PC-3 (cell line): ENCODE measurements at places on chromosomes 3 and 15. TPM values are rescaled to one million over a fixed set of nuclear protein-coding genes. Genes with fewer than 3 reads are reported as not detected.

Gene PLA2G4D
- total RNA-seq: 0.17 and 0.55 TPM in 2 replicates

Gene SCAANT1
- total RNA-seq: not detected in 2 replicates

Gene TNFSF10
- 0.58 and 1.2 TPM in 2 replicates for total RNA-seq

Gene TGM4
- total RNA-seq: 0.46 and 1.2 TPM in 2 replicates

Gene SV2B
- total RNA-seq: not detected in 2 replicates

Gene NR2C2
- 21.9 and 22.7 TPM in 2 replicates for total RNA-seq

Gene WWTR1
- 74.4 and 79.7 TPM in 2 replicates for total RNA-seq

Gene INAFM2
- total RNA-seq: 22.1 and 32.1 TPM in 2 replicates

Gene EPB42
- total RNA-seq: not detected in 2 replicates

- no peak for DNase-seq
- peaks cover 35% of the 10 kb centered on the region for H3K4me1 ChIP-seq
- H3K27ac ChIP-seq: peak overlapping the region; percentile 75
- H3K4me3 ChIP-seq: no peak overlapping the region
- H3K27me3 ChIP-seq: no peaks in the 10 kb centered on the region
Observed at GRCh38 chr3:149315694-149316093, 17.7 kb downstream of the TM4SF18 start.

- H3K36me3 ChIP-seq: no peaks in the 10 kb centered on the region
- peaks cover 58% of the 10 kb centered on the region for H3K4me1 ChIP-seq
- H3K27ac ChIP-seq: peak overlapping the region; percentile 88
- DNase-seq: peak; percentile 87
- H3K4me3 ChIP-seq: peak overlapping the region; percentile 35; the same call in 1 of the 2 replicates
Observed at GRCh38 chr3:134326760-134327593, 47.3 kb downstream of the AMOTL2 start.

- H3K4me1 ChIP-seq: peaks cover 4% of the 10 kb centered on the region; the same call in 1 of the 2 replicates
- no peaks in the 10 kb centered on the region for H3K36me3 ChIP-seq
- DNase-seq: peak; percentile 78
- no peak overlapping the region for H3K4me3 ChIP-seq
Observed at GRCh38 chr3:109532257-109533216, 195.2 kb upstream of the DPPA4 start.

GRCh38 chr3:185308126-185308754, 54.4 kb upstream of the EHHADH start:
- no peaks in the 10 kb centered on the region for H3K4me1 ChIP-seq
- peak; percentile 84 for DNase-seq
- H3K27me3 ChIP-seq: no peaks in the 10 kb centered on the region
- peaks cover 15% of the 10 kb centered on the region for H3K36me3 ChIP-seq
- H3K4me3 ChIP-seq: no peak overlapping the region

DNA sequence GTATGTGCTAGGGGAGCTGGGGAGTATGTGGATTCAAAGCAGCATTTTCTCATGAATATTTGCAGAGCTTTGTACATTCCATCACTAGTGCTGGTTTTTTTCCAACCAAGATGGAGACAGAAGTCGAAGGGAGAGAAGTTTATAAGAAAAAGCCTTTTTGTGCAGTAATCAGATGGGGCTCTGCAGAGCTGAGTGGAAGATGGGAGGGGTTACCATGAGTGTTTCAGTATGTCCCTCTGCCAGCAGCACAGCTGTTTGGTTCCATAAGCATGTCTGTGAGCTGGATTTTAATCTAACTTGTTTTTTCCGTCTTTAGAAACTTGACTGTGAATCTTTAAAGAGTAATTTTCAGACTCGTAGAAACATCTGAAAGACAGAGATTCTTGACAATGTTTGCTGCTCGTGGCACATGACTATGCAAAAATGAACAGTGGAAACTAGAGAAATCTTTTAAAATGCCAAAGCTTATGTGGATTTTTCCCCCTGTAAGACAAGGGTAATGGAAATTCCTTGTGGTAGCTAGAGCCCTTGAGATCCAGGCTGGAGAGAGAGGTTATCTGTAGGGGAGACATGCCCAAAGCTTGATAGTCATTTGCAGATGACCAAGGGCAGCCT, 20.3 kb downstream of the STARD9 start:
- H3K27ac ChIP-seq: no peak overlapping the region
- H3K4me3 ChIP-seq: no peak overlapping the region
- DNase-seq: no peak
- no peaks in the 10 kb centered on the region for H3K27me3 ChIP-seq
- H3K36me3 ChIP-seq: no peaks in the 10 kb centered on the region

GRCh38 chr15:43314171-43314570, 16.2 kb downstream of the LCMT2 start:
- H3K4me1 ChIP-seq: no peaks in the 10 kb centered on the region
- H3K27me3 ChIP-seq: peaks cover 24% of the 10 kb centered on the region
- no peak overlapping the region for H3K27ac ChIP-seq
- no peaks in the 10 kb centered on the region for H3K36me3 ChIP-seq

DNA sequence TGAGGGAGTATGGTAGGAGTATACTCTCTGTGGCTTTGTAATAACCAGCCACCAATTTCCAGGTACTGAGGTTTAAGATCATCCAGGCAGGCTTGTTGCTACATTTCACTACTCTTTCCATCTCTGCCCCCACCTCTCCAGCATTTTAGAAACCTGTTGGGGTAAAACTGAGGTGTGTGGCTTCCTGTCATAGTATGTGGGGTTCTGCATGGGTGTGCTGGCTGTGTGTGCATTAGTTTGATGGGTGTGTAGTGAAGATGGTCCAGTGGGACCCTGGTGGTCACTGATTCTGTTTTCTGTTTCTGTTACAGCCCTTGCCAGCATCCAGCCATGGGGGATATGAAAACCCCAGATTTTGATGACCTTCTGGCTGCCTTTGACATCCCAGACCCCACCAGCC, 34.0 kb downstream of the ZNF592 start:
- H3K27me3 ChIP-seq: no peaks in the 10 kb centered on the region
- no peak overlapping the region for H3K27ac ChIP-seq
- no peak for DNase-seq

DNA sequence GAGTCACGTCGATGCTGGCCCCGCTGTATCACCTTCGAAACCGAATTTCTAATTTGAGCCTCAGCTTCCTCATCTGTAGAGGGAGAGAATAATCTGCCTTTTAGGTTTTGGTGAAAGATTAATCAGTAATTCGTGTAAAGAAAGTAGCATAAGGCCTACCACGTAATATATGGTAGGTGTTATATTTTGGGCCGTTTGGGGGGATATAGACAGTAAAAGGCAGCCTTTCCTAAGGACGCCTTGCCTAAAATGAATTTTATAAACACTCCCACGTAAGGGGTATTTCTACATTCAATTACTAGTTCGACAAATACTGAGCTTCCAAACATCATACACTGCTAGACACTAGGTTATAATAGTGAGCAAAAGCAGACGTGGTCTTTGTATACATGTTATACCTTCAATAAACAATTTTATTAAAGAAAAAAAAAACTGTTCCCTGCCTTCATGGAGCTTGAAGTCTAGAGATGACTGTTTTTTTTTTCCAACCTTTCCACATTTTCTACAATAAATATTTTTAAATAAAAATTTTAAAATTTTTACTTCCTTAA, 737 bp downstream of the JAGN1 start:
- peak overlapping the region; percentile 83 for H3K4me3 ChIP-seq
- no peak for DNase-seq

- no peak overlapping the region for H3K4me3 ChIP-seq
- H3K27ac ChIP-seq: no peak overlapping the region
- DNase-seq: no peak
- H3K36me3 ChIP-seq: no peaks in the 10 kb centered on the region
- H3K4me1 ChIP-seq: no peaks in the 10 kb centered on the region
Observed at GRCh38 chr3:131228522-131228921, 153.1 kb upstream of the NUDT16 start.

DNA sequence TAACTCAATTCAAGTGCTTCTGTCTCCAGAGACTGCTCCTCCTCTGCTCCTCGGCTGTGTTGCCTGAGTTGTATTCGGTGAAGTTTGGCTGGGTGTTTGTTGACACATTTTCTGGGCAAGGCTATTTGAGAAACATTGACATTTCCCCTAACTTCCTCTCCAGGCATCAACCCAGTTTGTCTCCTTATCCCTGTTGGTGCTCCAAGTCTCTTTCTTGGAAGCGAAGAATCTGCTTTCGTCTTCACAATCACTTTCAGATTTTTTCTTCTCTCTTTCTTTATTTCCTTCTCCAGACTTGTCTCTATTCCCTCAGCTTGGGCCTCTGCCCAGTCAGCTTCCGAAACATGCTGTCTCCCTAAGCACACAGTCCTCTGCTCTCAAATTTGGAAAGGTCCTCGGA, 84.7 kb downstream of the ETV5 start:
- peaks cover 17% of the 10 kb centered on the region; the same call in 1 of the 2 replicates for H3K27me3 ChIP-seq
- no peak overlapping the region for H3K27ac ChIP-seq
- H3K4me3 ChIP-seq: no peak overlapping the region
- DNase-seq: no peak

GRCh38 chr15:35196273-35196672, 111.2 kb upstream of the NANOGP8 start:
- H3K27ac ChIP-seq: no peak overlapping the region
- DNase-seq: no peak
- H3K36me3 ChIP-seq: no peaks in the 10 kb centered on the region
- H3K27me3 ChIP-seq: no peaks in the 10 kb centered on the region
- no peak overlapping the region for H3K4me3 ChIP-seq

- no peak overlapping the region for H3K4me3 ChIP-seq
- no peak overlapping the region for H3K27ac ChIP-seq
- no peak for DNase-seq
- H3K4me1 ChIP-seq: no peaks in the 10 kb centered on the region
- peaks cover 5% of the 10 kb centered on the region; the same call in 1 of the 2 replicates for H3K36me3 ChIP-seq
Observed at GRCh38 chr3:72782521-72782920, 65.7 kb downstream of the SHQ1 start.

DNA sequence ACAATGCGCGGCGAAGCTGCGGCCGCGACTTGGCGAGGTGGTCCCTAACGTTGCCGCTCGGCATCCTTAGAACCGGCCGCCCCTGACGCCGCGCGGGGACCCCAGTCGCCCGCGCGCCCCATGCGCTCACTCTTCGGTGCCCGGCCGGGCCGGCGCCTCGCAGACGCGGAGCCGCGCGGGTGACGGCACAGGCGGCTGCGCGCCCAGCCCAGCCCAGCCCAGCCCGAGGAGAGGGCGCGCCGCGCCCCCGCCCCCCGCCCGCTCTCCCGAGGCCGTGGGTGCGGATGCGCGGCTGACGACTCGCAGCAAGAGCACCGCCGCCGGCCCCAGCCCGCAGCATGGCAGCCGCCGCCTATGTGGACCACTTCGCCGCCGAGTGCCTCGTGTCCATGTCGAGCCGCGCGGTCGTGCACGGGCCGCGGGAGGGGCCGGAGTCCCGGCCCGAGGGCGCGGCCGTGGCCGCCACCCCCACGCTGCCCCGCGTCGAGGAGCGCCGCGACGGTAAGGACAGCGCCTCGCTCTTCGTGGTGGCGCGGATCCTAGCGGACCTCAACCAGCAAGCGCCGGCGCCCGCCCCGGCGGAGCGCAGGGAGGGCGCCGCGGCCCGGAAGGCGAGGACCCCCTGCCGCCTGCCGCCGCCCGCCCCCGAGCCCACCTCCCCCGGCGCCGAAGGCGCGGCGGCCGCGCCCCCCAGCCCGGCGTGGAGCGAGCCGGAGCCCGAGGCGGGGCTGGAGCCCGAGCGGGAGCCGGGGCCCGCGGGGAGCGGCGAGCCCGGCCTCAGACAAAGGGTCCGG, 437 bp downstream of the KLF13 start:
- H3K27ac ChIP-seq: no peak overlapping the region
- peak overlapping the region; percentile 89 for H3K4me3 ChIP-seq
- H3K27me3 ChIP-seq: no peaks in the 10 kb centered on the region
- peaks cover 10% of the 10 kb centered on the region; the same call in 1 of the 2 replicates for H3K4me1 ChIP-seq
- DNase-seq: peak; percentile 55

DNA sequence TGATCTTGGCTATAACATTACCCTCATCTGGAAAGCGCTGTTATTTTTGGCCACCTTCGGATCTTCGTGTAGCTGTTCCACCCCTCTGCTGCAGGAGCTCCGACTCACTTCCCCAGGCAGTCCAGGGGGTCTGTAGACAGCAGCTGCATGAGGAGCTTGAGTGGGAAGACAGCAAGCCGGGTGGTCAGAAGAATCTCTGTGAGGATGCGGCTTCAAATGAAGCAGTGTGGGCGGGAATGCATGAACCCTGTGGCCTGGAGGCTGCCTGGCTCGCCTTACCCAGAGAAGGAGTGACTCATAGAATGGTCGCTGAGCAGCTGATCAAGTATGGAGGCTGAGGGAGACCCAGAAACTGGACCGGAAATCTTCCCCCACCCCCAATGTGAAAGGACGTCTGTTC, 45.2 kb upstream of the NR2F2 start:
- H3K4me3 ChIP-seq: no peak overlapping the region
- H3K27me3 ChIP-seq: no peaks in the 10 kb centered on the region
- no peaks in the 10 kb centered on the region for H3K36me3 ChIP-seq
- DNase-seq: no peak
- H3K27ac ChIP-seq: no peak overlapping the region
- no peaks in the 10 kb centered on the region for H3K4me1 ChIP-seq

GRCh38 chr3:42653303-42653559, 266 bp upstream of the ZBTB47 start:
- peak overlapping the region; percentile 85 for H3K4me3 ChIP-seq
- H3K27me3 ChIP-seq: no peaks in the 10 kb centered on the region
- peaks cover 5% of the 10 kb centered on the region for H3K36me3 ChIP-seq
- peaks cover 28% of the 10 kb centered on the region for H3K4me1 ChIP-seq

- no peak overlapping the region for H3K4me3 ChIP-seq
- no peaks in the 10 kb centered on the region for H3K4me1 ChIP-seq
- DNase-seq: no peak
- no peaks in the 10 kb centered on the region for H3K27me3 ChIP-seq
Observed at GRCh38 chr3:40044487-40044886, 235.1 kb downstream of the MYRIP start.

- H3K4me3 ChIP-seq: no peak overlapping the region
- peaks cover 11% of the 10 kb centered on the region for H3K4me1 ChIP-seq
- no peaks in the 10 kb centered on the region for H3K36me3 ChIP-seq
- H3K27me3 ChIP-seq: no peaks in the 10 kb centered on the region
Observed at GRCh38 chr3:157354722-157355121, 81.9 kb upstream of the PTX3 start.

- H3K27me3 ChIP-seq: no peaks in the 10 kb centered on the region
- H3K4me3 ChIP-seq: no peak overlapping the region
- H3K4me1 ChIP-seq: peaks cover 7% of the 10 kb centered on the region
- DNase-seq: peak; percentile 80
- peak overlapping the region; percentile 3; the same call in 1 of the 2 replicates for H3K27ac ChIP-seq
Observed at GRCh38 chr3:197151580-197151979, 122.0 kb upstream of the MELTF start.

GRCh38 chr3:160678292-160678842, 1.4 kb downstream of the ARL14 start:
- H3K4me3 ChIP-seq: peak overlapping the region; percentile 58
- peak overlapping the region; percentile 91 for H3K27ac ChIP-seq
- no peaks in the 10 kb centered on the region for H3K27me3 ChIP-seq
- peaks cover 56% of the 10 kb centered on the region for H3K4me1 ChIP-seq
- no peaks in the 10 kb centered on the region for H3K36me3 ChIP-seq

DNA sequence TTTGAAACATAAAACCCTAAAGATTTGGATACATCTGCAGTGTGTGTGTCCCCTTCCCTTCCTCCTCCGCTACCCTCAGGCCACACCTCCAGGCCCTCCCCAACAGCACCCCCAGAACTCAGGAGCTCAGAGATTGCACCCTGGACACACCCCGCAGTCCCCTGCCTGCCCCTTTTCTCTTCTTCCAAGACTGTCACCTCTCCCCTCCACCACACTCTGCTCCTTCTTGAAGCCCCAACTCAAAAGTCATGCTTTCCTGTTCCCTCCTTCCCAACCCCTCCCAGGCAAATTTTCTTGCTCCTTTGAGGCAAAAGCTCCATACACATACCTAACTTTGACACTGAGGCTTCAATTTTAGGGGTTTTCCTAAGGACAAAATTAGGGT, 285.7 kb upstream of the STT3B start:
- H3K4me3 ChIP-seq: no peak overlapping the region
- peaks cover 29% of the 10 kb centered on the region for H3K4me1 ChIP-seq
- DNase-seq: no peak
- no peak overlapping the region for H3K27ac ChIP-seq
- no peaks in the 10 kb centered on the region for H3K36me3 ChIP-seq
